ENCODE measurements at places on chromosomes 5 and 9.

DNA sequence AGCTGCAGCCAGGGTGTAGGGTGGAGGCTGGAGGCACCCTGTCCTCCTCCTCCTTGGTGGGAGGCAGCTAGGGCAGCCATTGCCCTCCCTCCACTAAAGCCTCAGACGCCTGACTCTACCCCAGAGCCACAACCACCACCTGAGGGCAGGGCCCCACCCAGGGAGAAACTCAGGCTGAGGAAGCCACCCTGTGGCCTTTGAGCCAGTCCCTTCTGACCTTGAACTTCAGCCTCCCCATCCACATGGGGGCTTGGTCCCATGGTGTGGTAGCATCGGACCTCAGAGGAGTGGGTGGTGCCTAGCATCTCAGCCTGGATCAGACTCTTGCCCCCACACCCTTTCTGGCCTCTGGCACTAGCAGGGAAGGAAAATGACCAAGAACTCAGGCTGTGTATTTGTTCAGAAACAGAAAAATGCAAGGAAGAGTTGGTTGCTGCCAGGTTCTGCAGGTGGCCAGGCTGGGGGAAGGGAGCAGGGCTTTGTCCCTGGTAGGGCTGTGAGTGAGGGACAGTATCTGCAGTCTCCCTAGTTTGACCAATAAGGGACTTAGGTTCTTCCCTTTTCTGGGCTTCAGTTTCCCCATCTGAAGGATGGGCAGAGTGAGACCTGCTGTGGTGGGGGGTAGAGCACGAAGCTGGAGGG lies 3.2 kb downstream of the DAB2IP start:
- no peak for DNase-seq

DNA sequence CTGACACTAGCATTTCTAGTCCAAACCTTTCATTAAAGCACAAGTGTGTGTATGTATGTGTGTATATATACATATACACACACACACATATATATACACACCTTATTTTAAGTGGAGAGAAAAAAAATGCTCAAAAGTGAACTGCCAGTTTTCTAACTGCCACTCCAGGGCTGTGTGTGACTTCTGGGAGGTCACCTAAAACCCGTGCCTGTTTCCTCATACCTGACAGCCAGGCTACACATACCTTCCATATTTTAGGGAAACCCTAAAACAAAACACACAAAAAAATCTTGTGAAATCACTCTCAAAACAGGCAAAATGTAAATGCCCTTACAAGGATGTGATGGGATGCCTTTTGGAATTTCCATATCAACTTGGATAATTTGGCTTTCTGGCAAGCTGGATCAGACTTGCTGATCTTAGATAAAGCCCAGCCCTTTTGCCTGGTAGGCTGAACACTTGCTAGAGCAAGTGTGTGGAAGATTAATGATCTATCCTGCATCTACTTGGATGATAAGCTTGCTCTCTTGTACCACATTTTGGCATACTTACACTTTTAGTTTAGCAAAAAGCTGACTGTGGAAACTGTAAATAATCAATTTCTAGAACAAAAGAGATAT lies 127.8 kb downstream of the GNAQ start:
- no peak for DNase-seq

GRCh38 chr5:172943283-172943841 lies 15.9 kb upstream of the RPL26L1 start:
- no peak for DNase-seq

GRCh38 chr9:133483611-133484010 lies 4.7 kb upstream of the SLC2A6 start:
- no peak for DNase-seq

DNA sequence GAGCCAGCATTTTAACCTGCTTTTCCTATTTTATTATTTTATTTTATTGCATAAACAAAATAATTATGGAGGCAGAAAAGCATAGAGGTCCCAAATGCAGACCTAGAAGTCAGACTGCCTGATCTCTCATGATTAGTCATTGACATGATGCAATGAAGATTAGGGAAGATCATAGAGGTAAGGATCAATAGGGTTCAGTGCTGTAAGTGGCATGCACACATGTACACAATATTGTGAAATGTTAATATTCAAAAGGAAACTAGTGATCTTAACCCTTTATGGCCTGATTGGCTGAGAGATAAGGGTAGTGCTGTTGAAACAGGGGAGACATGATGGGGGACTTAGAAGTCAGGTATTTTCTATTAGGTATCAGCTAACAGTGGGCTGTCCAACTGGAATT lies 1.1 kb upstream of the FRRS1L start:
- DNase-seq = no peak

DNA sequence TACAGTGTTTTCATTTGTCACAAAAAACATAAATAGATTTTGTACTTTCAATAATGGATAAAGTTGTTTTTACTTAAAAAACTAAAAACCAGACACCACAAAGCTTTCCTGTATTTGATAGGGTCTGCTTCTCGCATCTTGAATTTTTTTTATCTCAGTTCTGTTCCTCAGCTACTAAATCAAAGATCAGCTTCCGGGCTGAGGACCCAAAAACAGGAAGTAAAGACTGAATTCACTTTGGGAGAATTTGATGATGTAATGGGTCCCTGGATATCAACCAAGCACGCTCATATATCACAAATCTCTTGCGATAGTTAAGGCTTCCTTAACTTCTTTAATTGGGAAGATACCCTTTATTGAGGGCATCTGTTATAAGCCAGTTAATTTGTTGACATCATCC lies 24.1 kb downstream of the ITK start:
- no peak for DNase-seq

DNA sequence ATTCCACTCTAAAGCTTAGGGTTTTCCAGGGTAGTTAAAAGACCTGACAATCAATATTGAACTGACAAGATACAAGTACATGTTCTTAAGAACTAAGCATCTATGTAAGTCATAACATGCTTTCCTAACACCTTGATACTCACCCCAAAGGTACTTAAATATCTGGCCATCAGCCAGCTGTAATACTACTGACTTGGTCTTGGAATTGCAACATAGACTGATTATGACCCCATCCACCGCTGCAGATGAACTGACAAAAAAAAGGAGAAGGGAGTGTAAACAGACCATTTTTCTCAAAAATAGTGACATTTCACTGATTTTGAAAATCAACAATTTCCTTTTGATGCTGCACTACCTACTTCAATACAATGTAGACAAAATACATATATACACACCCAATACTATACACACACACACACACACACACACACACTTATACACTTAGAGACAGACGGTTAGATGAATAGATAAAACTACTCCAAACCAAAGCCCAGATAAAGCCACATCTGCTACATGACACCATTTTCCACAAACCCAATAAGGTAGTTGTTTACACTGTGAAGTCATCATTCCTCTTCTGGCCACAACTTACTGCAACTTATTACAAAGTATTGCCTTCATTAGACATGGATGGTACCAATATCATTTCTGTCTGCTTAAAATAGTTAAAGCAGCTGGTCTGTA lies 30.4 kb downstream of the ELP1 start:
- DNase-seq = no peak

DNA sequence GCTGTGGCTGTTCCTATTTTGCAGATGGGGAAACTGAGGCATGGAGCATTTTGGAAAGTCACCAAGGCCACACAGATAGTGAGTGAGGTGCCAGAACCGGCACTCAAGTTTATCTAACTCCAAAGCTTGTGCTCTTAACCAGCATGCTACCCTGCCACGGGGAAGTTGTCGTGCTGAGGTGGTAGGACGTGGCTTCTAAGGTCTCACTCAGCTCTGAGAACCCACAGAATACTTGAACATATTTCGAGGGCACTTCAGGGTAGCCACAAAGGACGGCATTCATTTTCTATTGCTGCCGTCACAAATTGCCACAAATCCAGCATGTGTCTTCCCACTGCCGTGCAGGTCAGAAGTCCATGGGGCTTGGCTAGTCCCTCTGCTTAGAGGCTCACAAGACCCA lies 116.7 kb downstream of the OLFM1 start:
- DNase-seq = no peak

GRCh38 chr9:14157191-14157590 lies 156.8 kb downstream of the NFIB start:
- DNase-seq = no peak

DNA sequence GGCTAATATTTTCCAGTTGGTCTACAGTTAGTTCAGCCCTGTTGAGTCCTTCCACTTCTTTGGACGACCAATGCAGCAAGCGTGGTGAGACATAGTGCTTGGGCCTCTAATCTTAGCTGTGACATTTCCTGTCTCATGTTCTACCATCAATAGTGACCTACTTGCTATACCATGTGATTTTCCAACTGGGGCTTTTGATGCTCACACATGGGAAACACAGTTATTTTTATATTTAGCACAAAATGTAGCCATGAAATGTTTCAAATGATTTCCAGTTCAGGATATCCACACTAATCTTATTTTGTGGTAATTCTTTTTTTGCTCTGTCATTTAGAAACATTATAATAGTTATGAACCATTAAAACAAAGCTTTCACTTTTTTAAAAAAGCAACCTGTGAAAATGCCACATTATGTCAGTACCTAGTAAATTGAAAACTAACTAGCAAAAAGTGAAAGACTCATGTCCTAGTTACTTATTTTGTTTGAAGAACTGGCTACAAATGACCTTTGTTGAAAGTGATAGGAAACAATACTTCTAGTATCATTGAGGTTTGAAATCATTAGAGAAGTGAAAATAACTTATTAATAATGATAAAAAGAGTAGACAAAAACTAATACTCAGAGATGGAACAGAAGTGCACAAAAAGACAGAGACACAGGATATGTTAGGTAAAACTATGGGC lies 18.3 kb downstream of the MARCHF3 start:
- DNase-seq = no peak

- no peak for DNase-seq
These were observed 3.4 kb downstream of the SLC38A9 start for GRCh38 chr5:55708732-55709131.

- DNase-seq = no peak
These were observed 320.3 kb downstream of the ACTL7B start for GRCh38 chr9:108535526-108535925.

DNA sequence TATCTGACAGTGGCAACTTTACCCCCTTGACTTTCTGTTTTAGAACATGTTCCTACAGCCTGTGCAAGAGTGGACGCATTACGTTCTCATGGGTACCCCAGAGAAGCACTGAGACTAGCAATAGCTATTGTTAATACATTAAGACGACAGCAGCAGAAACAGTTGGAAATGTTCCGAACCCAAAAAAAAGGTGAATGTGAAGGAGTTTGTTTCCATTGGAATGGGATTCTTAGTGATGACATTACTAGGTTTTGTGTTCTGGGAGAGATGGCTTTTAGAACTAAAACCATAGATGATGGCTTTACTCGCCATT lies 194.1 kb downstream of the ZSWIM6 start:
- no peak for DNase-seq
